Kidney (tissue), 22 donors: ENCODE measurements at places on chromosomes 2 and 18. TPM values are rescaled to one million over a fixed set of nuclear protein-coding genes. Genes with fewer than 3 reads are reported as not detected.

GRCh38 chr2:101883860-101884259 is 107.9 kb upstream of the IL1R2 start:
- DNase-seq: no peak

GRCh38 chr2:183059561-183059960 is 19.0 kb upstream of the DUSP19 start:
- DNase-seq: no peak

GRCh38 chr2:25380586-25381375 is 39.1 kb upstream of the DNMT3A start:
- no peak for DNase-seq

DNA sequence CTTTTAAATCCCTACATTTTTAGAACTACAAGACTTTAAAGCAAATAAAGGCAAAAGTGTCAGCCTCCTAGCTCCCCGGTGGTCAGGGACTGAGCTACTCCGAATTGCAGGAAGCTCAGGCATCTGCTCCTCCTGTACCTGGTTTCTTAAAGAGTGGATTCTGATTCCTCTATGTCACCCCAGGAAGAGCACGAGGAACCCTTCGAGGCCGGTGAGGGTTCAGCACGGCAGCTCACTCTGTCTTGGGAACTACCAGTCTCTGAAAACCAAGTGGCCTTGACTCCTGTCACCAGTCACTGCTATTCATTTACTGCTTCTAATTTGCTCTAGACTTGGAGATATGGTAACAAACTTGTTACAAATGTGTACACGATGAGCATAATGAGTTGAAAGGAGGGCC is 2.3 kb downstream of the PER2 start:
- no peak for DNase-seq

GRCh38 chr2:157848213-157848612 is 27.9 kb downstream of the ACVR1 start:
- DNase-seq: no peak

DNA sequence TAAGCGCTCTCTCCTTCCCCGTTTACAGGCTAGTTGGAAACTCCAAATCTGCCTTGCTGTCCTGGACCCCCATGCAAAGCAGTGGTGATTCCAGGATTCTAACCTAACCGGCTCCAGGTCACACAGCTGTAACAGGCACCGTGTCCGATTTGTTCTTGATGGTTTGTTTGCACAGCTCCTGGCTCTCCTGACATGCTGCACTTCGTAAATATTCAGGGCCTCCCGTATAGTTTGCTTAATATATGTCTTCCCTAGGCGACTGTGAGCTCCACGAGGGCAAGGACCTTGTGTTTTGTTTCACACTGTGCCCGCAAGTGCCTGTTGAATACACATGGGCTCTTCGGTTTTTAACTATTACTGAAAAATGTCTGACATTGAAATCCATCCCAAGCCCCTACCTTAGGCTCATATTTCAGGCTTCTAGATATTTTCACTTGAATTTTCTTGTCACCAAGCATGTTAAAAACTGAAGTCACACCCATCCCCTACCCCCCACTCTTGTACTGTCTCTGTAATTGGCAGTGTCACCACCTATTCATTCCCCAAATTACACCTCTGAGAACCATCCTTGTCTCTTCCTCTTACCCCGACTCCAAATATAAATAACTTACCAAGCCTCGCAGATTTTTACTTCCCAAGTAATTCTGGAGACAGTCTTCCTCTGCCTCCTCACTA is 1.0 kb upstream of the PUM2 start:
- DNase-seq: peak; percentile 50

GRCh38 chr2:172107690-172108586 is 5.2 kb upstream of the DLX2 start:
- DNase-seq: no peak

DNA sequence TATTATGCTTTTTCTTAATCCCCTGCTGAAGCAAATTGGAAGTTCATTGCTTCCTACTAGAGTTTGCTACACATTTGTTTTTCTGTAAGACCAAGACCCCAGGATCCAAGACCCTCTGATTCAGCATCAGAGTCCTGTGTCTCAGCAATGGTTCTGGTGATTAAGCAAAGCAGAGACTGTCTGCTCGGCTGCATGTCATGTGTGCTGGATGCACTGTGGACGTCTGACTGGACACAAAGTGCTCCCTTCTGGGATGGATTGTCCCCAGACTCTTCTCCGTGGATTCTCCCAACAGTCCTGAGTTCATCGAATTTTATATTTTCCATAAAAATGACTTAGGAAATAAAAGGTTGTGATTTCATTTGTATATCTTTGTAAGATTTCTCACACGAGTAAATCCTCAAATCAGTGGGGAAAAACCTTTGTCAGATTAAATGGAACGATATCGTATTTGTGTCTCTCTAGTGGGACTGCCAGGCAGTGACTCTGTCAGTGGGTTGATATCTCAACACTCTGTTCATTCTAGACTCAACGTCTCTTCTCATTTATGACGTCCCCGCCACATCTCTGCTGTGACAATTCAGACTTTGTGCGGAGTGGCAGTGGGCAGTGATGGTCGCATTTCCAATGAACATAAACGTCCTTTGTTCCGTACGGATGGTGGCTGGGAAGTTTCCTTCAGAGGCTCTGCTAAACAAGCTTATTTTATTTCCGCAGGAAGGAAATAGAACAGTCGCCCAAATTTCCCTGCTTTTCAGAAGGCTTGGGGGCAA is 58.6 kb downstream of the NCAPH start:
- no peak for DNase-seq

DNA sequence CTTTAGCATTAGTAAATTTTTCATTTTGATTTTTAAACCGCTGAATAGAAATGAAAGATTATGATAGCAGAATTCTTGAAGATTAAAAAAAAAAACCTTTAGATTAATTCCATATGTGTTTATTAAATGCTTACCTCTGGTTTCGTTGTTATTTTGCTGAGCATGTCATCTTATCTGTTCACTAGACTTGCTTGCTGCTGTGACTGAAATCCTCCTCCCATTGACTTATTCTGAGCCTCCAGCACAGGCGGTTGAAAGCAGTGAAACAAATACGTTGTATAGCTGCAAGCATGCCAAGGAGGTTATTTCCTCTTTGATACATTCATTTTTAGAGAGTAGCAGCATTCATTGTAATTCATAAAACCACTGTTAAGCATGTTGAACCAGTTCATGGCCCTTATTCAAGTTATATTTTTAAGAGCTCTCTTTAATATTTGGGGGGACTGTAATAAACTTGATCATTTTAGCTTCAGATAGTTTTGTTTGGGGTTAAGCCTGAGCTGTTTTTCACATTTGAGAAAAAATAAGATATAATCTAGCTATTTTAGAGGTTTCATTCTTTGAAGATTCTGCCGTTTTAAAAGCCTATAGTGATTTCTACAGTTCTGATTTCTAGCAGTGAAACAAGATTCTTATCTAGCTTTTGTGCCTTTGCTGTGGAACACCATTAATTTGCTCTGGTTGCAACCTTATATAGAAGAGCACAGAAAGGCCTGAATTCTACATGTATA is at the start of gene HTR2B:
Gene HTR2B (minus strand): TSS at position 205 of the 731 bp plus-strand sequence. CDS start 1,278 bp downstream, outside the sequence.
- peak; percentile 86 for DNase-seq

DNA sequence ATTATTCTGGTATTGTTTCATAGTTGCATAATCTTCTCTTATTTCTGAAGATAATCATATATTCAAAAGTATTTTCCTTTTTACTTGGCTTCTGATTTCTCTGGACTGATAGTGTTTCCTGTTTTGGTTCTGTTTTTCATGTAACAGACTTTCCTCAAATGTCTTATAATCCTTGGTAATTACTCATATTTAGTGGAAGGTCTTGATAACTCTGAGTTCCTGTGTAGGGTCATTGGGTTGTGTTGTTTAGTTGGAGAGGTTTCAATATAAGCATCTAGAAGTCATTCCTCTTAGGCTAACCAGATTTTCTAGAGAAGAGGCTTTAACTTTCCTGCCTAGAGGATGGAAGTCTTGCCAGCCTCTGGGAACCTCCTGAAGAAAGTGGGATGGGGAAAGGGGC is 23.8 kb downstream of the MFSD6 start:
- no peak for DNase-seq

DNA sequence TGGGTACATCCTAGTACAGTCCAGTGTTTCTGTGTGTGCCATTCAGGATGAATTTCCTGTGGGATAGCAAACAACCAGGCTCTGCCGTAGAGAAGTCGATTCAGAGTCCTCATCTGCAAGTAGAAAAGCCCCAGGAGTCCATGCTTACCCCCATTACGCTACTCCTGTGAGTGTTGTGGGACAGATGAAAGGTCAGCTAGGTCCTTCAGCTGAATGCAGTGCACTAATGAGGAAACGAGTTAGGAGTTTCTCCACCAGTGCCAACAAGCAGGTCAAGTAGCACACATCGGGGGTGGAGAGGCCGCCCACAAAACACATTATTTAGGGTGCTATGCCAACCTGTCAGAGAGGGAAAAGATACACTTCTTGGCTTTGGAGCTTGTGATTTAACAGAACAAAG is 2.5 kb upstream of the GPR39 start:
- DNase-seq: no peak

DNA sequence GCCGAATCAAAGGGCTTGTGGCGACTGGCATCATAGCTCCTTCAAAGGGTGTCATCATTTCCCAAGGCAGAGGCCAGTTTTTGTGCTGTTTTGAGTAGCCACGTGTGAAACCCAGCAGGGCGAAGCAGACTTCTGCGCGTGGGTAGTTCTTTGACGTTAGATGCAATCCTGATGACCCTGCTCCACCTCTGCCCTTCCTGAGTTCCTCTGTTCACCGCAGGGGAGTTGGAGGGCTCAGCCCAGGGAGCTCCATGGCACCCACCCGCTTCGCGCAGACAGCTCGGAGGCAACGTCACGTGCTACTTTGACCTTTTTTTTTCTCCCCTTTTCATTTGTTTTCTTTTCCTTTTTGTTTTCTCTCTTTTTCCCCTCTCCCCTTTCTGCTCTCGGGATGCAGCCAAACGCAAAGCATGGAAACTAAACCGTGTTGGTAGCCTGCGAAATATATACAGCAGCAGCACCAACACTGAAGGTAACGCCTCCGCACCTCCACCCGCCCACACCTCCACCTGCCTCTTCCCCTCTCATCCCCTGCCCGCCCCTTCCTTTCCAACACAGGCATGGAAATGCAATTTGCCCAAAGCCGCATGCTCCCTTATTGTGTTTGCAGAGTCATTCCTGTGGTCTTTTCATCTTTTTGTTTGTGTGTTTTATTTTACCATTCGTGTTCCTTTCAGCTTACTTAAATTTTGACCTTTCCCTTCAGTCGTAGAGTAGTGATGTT is 153.6 kb downstream of the GBX2 start:
- DNase-seq: no peak

- DNase-seq: no peak
Observed at GRCh38 chr2:181305301-181306123, 151.7 kb upstream of the ITGA4 start.

- no peak for DNase-seq
Observed at GRCh38 chr2:979069-979928, 28.6 kb downstream of the SNTG2 start.

- no peak for DNase-seq
Observed at GRCh38 chr2:205644018-205644417, 38.3 kb upstream of the NRP2 start.

- DNase-seq: no peak
Observed at GRCh38 chr18:13254971-13255927, 36.7 kb downstream of the LDLRAD4 start.

DNA sequence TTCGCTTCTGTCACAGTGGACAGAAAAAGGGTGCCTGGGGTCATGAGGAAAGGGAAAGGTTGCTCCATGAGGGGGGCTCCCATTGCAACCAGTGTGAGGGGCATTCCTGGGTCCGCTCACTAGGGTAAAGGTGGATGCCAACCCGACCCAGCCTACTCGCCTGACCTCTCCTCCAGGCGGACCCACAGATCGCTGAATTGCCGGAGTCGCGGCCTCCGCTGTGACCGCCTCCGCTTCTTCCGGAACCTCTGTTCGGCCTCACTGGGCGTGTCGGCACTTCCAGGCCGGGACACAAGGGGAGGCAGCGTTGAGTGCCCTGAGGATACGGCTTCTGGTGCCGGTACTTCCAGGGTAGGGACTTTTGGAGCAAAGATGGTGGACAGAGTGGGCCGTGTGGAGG is 57.1 kb downstream of the TRABD2A start:
- DNase-seq: no peak

DNA sequence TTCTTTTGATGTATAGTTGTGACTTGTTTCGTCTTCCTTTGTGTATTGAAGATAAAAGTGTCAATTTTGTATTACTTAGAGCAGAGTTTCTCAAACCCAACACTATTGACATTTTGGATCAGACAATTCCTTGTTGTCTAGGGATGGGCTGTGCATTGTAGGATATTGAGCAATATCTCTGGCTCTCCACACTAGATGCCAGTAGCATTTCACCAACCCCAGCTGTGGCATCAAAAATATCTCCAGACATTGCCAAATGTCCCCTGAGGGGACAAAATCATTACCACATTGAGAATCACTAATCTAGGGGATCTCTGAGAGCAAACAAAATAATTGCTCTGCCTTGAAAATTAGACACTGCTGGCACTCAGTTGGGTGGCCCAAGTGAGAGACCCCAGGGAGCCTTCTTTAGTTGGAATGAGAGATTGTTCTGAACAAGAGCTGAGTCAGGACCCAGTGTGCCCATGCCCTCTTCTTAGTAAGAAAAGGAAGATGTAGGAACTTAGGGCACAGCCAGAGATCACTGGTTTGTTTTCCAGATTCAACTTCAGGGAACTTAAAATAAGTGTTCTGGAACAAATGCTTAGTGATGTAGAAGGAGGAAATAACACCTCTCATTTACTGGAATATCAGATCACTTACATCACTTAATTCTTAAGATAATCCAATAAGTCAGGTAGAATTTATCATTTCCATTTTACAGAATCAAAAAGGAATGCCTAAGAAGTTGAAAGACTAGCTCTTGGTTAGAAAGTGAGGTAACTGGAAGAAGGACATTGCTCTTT is 466.6 kb upstream of the TNP1 start:
- DNase-seq: no peak

- no peak for DNase-seq
Observed at GRCh38 chr2:201128933-201129505, 13.1 kb downstream of the CFLAR start.

DNA sequence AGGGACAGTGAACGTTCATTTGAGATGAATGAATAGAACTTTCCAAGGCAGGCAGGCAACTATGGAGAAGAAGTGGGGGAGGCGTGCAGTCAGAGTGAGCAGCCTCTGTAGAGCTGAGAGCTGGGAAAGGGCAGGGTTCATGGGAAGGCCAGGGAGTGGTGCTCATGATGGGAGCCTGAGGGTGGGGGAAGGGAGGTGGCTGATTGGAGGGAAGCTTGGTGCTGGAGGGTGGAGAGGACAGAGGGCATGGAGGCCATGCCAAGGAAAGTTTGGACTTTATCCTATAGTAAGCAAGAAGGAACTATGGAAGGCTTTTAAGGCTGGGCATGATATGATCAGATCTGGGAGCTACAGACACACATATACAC is 47.6 kb upstream of the LGALSL start:
- DNase-seq: no peak

SP140 gene
- 0.52 TPM for polyA plus RNA-seq

RBKS gene
- 28.7 TPM for polyA plus RNA-seq

NUP35 gene
- polyA plus RNA-seq: 12.3 TPM

LYPD6B gene
- polyA plus RNA-seq: 17.6 TPM

NT5C1B gene
- polyA plus RNA-seq: not detected

ALKAL2 gene
- 8.0 TPM for polyA plus RNA-seq

GAREM1 gene
- polyA plus RNA-seq: 7.0 TPM

KHK gene
- polyA plus RNA-seq: 538 TPM

TUBA3D gene
- polyA plus RNA-seq: not detected
